Activated CD8-positive, alpha-beta memory T cell treated with anti-CD3 and anti-CD28 coated beads for 1 hour (primary cell): ENCODE measurements at places on chromosomes 13 and 19.
A peak's percentile ranks its signal among the peaks of the same experiment; 100 is the strongest.

DNA sequence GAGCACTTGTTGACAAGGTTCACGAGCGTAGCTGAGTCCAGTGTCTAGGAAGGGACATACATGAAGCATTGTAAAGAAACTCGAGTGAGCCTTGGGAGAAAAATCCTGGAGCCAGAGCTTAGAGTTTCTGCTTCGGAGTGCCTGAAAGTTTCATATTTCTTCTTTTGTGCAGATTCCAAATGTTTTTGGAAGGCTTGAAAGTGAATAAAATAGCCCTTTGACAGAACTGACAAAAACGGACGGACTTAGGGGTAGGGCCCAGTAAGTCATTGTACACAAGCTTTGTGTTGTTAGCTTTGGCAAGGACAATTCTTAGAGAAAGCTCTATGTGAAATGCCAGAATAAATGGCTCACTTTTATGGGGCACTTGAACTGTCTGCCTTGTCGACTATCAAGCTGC, 2.8 kb downstream of the RNF113B start:
- no peak for DNase-seq

GRCh38 chr19:3987619-3988371, 2.5 kb upstream of the EEF2 start:
- DNase-seq: peak; percentile 76

DNA sequence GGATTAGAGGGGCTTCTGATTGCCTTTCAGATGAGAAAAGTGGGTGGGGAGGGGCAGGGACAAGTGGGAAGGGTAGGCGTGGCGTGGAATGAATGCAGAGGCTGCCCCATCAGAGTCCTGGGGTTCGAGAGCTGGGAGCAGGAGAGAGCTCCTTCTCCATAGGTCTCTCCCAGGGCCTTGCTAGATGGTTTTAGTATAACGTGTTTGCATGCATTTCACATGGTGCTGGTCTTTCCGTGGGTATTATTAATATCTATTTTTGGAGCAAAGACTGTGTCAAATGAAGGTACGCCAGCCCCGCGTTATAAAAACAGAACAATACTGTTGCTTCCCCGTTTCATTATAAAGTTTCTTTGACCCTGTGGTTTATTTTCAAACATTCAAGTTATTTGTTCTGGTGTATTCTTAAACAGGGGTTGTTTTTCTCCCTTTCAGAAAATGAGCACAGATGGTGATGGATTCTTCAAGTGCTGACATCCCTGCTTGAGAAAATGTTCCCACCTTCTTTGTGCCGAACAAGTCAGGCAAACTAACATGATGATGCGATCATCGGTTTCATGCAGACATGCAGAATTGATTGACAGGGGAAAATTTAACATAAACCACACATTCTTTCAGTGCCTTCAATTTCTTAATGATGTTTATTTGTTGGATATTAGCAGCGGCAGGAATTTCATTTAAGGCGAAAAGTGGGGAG, 62.1 kb upstream of the ZNF536 start:
- DNase-seq: no peak

DNA sequence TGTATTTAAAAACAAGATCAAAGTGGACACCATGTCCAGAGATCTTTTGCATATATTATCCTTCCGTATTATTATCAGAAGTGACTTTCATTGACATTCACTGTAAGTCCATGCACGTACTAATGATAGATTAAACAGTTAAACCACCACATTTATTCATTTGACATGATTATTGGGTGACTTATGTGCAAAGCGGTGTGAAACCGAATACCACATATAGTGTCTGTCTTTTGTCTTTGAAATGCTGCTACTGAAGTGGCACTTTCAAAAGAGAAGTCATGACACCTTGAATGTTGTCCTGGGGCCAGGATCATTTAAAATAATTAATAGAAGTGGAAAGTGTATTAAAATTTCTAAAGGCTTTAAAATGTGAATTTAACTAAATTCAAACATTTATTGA, 100.1 kb downstream of the ERCC5 start:
- no peak for DNase-seq

DNA sequence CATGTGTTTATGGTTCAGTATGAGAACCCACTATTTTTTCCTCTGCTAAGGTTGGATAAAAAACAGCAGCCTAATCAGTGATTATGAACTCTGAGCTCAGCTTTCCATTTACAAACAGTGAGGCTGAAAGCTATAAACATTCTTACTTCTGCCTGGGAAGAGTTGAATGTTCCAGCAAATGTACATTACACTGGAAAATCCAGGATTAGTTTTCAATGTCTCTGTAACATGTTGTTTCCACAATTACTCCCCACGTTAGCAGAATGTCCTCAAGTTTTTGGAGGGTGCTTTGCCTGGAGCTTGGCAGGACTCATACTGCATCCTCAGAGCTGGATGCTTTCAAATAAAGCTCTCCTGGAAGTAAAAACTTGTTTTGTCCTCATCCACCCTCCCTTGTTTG, 150.4 kb downstream of the POSTN start:
- no peak for DNase-seq

DNA sequence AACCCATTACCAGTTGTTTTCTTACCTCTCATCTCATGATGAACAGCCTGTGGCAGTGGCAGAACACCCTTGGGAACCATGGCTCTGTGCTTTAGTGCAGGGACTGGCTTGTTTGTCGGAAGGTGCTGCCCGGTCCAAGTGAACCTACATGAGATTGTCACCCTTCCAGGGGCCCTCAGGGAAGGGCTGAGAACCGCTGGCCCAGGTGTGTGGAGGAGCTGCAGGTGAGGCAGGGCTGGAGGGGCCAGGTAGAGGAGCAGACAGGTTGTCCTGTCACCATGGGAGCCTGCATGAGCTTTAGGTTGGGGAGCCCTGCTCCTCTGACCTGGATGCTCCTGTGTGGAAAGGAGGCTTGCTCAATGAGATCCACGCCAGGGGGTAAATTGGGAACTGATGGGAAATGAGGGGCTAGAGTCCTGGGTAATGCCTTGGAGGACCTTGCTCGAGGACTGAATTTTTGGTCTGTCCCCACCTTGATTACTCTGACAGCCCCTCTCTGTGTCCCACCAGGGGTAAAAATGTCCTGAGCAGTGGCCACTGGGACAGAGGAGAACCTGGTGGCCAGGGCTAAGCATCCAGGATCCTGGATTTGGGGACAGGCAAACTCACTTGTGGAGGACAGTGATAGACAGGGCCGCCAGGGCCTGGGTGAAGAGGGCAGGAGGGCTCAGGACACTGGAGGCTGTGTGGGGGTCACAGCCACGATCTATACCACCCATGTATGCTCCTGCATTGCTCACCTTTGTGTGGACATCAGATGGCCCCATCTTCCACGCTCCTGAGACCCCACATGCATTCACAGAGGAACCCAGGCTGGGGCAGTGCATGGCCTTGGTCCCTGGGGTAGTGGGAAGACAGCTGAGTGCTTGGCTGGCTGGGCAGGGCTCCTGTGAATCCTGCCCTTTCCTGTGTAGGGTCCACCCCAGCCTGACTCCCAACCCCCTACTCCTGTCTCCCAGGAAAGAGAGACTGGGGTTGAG, 24.1 kb upstream of the CEACAM1 start:
- no peak for DNase-seq

- no peak for DNase-seq
Observed at GRCh38 chr19:16088351-16089009, 12.2 kb downstream of the TPM4 start.
